Right ventricle myocardium inferior (tissue), 1 donor: ENCODE measurements at places on chromosomes 6 and 20.
A peak's percentile ranks its signal among the peaks of the same experiment; 100 is the strongest.

- DNase-seq = no peak
These were observed 17.6 kb downstream of the ZNFX1 start for GRCh38 chr20:49260218-49260617.

DNA sequence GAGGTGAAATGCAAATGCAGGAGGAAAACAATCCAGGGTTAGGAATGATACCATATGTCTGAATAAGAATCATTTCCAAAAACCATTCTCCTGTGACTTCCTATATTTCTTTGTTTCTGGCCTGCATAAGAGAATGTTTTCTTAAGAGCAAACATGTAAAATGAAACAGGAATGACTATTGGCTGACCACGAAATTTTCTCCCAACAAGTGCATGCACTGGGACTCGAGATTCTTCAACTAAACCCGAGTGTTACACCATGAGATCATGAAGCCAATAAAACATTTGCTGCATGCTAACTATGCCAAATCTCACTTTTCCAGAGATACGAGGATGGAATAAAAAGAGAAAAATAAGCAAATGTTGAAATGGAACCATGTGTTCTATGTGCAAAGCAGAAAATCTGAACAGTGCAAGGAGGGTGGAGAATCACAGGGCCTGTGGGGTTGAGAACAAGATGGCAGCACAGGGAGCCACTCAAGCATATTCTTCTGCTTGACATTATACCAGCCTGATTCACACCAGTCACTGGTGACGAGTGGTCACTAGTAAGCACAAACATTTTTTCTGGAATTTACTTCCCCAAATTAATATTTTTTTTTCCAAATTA, 212.2 kb upstream of the FOXA2 start:
- no peak for DNase-seq

DNA sequence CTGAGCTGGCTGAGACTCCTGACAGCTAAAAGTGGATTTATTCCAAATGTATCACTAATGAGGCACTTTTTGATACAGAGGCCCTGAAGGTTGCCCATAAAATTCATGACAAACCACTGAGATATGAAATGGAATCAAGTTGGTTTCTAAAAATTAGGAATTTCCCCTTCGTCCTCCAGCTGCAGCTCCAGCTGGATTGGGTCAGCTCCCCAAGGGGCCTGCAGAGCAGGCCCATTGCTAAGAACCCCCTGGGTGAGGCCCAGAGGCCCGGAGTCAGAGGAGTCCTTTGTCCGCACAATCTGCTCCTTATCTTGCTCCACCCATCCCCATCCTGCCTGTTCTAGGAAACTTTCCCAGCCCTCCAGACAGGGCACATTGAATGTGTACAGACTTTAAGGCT, 163.5 kb upstream of the TOP1 start:
- peak; percentile 73 for DNase-seq

DNA sequence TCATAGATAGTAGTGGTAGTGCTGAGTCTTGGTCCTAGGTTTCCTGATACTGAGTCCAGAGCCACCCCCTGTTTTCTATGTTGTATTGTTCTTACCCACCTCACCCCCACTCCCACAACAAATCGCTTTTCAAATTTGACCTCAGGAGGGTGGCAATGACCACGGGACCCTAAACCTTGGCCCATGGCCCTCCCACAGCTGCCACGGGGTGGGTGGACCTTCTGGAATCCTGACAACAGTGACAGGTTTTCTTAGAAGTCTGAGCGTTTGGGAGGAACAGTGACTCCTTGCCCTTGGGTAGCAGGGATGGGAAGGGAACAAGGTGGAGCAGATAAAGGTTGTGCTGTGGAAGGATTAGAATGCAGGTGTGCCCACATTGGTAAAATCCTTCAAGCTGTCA, 36.9 kb downstream of the TGM3 start:
- DNase-seq = no peak

GRCh38 chr6:81148751-81149150, 603.7 kb downstream of the TENT5A start:
- DNase-seq = no peak

DNA sequence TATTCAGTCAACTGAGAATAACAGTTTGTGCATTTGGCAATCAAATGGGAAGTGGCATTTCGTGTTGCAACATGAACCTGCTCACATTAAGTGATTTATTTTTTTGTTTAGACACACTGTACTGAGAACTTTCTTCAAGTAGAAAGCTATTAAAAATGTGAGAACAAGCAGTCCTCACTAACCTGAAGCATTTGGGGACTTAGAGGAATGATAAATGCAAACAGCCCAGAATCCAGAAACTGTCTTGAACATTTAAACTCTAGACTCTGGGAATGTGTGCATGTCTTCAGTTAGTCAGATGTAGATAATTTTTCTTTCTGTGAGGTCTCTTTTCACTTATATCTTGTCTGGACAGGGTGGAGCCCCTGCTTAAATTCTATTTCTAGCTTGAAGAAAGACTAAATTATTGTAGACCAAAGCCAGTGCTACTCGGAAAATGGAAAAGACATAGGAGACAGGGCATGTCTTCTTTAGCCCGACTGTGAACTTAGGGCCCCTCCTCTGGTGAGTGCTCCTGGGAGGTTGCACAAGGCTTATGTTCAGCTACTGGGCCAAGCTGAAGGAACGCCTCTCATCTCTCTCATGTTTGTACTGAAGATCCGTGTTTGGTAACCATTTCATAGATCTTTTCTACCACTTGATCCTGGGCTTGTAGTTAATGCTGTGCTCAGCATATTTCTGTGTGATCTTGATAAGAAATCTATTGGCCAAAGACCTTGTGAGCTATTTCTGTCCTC, 70.1 kb downstream of the SLX4IP start:
- DNase-seq = no peak
